Activated naive CD8-positive, alpha-beta T cell treated with anti-CD3 and anti-CD28 coated beads, Interleukin-2, amount 10 ng/mL, durations not matched to agents 7 days and 5 days (primary cell): ENCODE measurements at places on chromosomes 7 and 10. TPM values are rescaled to one million over a fixed set of nuclear protein-coding genes. Genes with fewer than 3 reads are reported as not detected.

DNA sequence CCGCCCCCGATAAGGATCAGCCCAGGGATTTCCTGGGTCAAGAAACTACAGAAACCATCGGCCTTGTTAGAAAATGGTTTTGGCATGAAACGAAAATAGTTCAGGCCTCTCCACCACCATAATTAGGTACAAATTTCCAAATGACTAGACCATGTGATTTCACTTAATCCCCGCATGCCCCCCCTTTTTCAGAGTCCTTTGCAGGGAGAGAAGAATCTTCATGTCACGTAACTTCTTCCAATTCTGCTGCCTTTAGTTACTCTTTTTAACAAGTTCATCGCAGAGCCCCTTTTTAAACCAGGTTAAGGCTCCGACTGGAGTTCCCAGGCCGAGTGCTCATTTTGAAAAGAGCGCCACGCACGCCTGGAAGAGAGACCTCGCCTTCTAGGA, 3.4 kb downstream of the PDGFA start:
- H3K4me3 ChIP-seq, result no peak overlapping the region
- H3K27me3 ChIP-seq, result peaks cover 28% of the 10 kb centered on the region
- DNase-seq, result no peak
- no peak overlapping the region for H3K27ac ChIP-seq
- no peaks in the 10 kb centered on the region for H3K36me3 ChIP-seq
- peaks cover 6% of the 10 kb centered on the region for H3K4me1 ChIP-seq

DNA sequence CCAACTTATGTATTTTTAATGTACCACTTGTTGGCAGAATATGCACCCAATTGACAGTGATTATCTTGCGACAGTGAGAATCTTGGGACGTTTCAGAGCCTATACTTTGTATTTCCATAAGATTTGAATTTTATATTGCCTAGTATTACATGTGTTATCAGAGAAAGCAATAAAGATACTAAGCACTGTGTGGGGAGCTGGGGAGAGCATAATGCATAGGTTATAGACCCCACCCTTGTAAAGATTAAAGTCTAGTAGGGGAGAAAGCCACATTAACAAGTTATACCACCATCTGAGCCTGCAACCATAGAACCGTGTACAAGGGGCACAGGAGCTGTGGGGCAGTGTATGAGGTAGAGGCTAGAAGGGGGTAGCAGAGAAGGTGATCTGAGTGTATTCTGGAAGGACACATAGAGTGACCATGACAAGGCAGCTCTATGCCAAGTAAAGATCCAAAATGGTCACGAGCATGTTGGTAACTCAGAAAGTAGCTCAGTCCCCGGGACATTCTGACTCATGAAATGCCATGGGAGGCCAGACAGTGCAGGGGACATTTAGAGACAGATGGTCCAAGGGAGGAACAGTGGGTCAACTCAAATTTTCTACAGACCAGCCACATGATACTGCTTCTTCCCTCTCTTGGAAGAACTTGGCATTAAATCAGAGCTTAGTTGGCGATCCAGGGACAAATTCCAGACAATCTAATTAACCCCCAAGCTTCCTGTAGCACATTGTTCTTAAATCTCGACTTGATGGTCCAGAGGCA, 84.5 kb downstream of the ADRA2A start:
- no peaks in the 10 kb centered on the region for H3K4me1 ChIP-seq
- DNase-seq, result no peak
- H3K4me3 ChIP-seq, result no peak overlapping the region
- no peaks in the 10 kb centered on the region for H3K36me3 ChIP-seq

GRCh38 chr10:77177589-77177988, 460.0 kb downstream of the KCNMA1 start:
- H3K27ac ChIP-seq, result no peak overlapping the region
- no peaks in the 10 kb centered on the region for H3K27me3 ChIP-seq

DNA sequence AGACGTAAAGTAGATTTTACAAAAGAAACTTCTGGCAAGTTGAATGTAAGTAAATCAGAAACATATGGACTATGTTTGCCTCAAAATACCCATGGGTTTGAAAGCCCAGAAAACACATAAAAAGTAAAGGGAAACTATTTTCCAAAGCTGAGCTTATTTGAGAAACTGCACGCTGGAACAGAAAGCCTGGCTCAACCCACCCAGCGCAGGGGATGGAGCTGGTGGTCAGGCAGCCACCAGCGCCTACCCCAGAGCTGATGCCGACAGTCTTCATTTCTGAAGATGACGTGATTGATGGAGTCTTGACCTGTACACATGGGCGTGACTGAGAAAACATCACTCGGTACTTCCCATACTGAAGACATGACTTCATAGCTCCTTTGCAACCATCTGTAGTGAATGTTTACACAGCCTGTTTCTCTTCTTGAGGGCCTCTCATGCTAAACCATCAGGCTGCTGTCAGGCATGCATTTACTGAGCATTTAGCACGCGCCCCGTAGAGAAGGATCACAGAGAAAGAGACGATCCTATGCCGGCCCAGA, 232.6 kb upstream of the AUTS2 start:
- H3K4me3 ChIP-seq, result no peak overlapping the region
- no peaks in the 10 kb centered on the region for H3K27me3 ChIP-seq
- H3K36me3 ChIP-seq, result no peaks in the 10 kb centered on the region
- no peak overlapping the region for H3K27ac ChIP-seq
- no peak for DNase-seq
- H3K4me1 ChIP-seq, result no peaks in the 10 kb centered on the region

DNA sequence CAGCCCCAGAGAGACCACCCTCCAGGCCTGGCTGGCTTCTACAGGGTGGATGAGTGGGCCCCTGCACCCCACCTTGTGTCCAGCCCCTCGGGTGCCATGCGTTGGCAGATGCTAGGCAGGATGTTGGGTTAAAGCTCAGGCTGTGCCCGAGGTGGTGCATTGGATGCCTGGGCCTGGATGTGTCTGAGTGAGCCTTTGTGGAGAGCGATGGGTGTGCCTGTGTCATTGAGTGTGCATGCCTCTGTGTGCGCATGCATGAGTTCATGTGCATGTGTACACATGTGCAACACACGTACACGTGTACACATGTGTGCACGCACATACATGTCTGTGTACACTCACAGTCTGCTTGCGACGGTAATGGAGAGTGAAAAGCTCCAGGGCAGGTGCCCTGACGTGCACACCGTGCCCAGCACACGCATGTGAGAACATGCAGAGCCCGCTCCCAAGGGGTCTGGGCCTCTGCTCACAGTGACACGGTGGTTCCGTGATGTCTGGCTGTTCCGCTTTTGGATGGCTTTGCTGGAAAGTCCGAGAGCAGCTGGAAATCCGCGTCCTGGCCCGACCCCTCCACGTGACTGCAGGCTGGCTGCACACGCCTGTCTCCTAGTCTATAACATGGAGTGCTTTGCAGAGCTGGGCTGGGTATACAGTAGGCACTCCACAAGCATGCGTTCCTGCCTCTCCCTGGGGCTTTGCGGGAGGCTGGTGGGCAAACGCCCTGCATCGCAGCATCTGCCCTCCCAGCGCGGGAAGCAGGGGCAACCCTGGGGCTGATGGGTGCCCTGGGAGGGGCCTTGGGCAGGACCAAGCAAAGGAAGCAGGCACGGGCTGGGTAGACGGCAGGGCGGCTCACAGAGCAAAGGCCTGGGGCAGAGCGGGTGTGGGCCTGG, 36.9 kb downstream of the ELFN1 start:
- DNase-seq, result peak; percentile 20
- H3K4me3 ChIP-seq, result no peak overlapping the region
- no peak overlapping the region for H3K27ac ChIP-seq
- H3K36me3 ChIP-seq, result no peaks in the 10 kb centered on the region
- H3K27me3 ChIP-seq, result peaks cover 2% of the 10 kb centered on the region

- H3K27ac ChIP-seq, result peak overlapping the region; percentile 69
- DNase-seq, result peak; percentile 38
- peaks cover 23% of the 10 kb centered on the region for H3K36me3 ChIP-seq
- H3K27me3 ChIP-seq, result no peaks in the 10 kb centered on the region
Measured at GRCh38 chr10:102113261-102113955, 6.8 kb downstream of the LDB1 start.

DNA sequence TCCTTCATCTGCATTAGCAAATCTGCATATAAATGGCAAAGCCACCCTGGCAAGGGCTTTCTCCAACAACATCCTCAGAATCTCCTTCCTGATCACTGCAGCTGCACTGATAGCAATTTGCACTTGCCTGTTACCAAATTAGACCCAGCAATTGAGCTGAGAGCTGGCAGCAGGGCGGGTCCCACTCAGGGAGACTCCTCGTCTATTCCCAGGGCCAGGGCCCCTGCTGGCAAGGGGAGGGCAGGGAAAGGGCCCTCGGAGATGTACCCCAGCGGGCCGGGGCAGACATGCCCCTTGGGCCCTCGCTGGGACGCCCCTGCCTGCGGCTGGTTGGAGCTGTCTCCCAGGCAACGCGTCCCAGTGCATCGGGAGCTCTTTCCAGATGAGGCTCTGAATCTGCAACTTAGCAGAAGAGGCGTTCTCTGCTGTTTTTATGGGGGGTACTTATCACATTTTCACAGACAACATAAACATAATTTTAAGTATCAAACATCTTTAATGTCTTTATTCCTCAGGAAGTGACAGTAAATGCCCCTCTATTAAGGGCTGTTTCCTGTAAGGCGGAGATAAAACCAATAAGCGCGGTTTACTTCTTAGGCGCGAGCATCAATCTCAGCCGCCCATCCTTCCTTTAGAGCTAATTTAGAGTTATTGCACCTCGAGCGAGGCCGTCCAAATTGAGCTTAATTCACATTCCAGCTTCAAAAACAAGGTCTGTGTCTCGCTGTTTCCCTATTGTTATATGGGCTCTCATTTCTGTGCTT, 249.0 kb upstream of the PPP2R2D start:
- no peaks in the 10 kb centered on the region for H3K4me1 ChIP-seq
- peaks cover 2% of the 10 kb centered on the region for H3K27me3 ChIP-seq
- H3K27ac ChIP-seq, result no peak overlapping the region
- DNase-seq, result no peak

SMIM30 gene
- total RNA-seq, result 24.2 TPM

NUTM2E gene
- 0.37 TPM for total RNA-seq
